ENCODE measurements at places on chromosomes 6 and 20.
A peak's percentile ranks its signal among the peaks of the same experiment; 100 is the strongest.

DNA sequence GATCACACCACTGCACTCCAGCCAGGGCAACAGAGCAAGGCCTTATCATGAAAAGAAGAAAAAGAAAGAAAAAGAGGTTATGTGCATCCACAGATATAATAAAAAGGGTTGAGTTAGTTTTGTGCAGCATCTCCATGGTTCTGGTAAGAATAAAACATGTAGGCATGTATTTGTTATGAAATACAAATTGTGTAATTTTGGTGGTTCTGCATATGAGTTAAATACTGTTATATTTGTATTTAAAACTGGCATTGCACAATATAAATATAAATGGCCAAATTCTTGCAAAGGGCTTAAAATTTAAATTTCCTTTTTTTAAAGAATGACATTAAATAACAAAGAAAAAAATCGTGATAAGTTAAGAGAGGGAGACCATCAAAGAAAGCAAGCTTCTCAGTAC lies 159.1 kb upstream of the PREP start:
- DNase-seq = no peak

DNA sequence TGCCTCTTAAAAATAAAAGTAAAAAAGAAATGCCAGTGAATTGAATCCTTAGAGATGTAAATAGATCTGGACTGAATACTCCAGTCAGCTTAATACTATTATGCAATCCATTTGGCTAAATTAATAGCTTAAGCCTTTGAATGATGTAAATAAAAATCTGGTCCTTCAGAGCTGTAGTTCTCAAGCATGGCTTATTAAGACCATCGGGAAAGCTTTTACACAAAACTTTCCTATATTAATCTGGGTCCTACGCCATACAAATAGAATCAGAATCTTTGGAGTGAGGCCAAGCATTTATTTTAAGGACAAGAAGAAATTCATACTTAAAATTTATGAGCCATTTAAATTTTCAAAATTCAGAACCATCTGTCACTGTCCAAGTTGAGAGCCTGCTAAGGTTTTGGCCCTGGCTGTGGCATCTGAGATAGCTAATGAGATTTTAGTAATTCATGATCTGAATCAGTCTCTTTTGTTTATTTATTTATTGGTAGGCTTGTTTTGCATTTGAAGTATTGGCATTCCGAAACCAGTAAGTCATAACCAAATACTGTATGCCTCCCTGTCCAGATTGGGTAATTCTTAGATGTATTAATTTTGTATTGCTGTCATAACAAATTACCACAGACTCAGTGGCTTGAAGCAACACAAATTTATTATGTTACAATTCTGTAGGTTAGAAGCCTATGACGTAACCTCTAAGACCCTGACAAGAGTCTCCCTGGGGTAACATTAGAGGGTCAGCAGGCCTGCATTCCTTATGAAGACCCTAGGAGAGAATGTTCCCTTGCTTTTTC lies 228.1 kb upstream of the RAB32 start:
- no peak for DNase-seq

DNA sequence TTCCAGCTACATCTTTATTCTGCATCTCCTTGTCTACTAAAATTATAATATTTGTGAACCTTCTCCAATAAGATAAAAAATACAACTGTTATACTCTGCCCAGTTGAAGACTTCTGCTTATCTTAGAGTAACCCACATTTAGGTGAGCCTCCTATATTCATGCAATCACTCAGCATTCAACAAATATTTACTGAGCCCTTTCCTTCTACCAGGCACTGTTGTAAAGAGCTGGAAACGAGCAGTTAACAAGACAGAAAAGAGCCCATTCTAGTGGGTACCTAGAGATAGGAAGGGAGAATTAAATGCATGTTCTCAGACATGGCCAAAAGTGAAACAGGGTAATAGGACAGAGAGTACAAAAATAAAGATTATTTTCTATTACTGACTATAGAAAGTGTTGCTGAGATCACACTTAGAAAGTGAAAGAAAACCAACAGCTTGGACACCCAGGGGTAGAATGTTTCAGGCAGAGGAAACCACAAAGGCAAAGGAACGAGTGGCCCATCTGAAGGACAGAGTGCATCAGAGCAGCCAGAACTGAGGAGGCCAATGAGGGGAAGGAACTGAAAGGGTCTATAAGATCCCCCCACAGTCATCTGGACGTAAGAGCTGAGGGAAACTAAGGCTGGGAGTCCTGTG lies 50.8 kb upstream of the SMLR1 start:
- DNase-seq = no peak

DNA sequence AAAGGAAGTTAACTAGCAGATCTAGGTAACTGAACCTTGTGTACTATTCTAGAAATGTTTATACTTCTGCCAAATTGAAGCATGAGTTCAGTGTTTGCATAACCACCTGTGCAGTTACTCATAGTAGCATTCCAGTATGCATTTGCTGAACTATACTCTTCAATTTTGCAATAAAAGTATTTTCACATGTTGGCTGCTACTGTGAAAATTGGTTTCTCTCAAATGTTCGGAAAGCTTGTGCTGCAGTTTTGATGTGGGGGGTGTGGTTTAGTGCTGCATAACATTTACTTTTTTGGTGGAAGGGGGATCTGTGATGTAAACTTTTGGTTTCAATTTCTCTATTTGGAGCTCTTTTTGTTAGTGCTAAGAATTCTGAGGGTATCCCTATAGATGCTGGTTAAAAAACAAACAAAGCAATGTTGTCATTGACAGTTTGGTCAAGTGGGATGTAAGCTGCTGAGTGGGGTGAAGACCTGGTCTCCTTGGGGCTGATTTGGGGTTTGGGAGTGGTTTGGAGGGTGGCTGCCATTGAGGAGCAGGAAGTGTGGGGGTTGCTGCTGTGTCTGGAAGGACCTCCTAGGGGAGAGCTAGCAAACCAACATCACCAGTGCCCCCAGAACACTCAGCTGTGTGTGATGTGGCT lies 87.8 kb downstream of the CARMIL1 start:
- no peak for DNase-seq

DNA sequence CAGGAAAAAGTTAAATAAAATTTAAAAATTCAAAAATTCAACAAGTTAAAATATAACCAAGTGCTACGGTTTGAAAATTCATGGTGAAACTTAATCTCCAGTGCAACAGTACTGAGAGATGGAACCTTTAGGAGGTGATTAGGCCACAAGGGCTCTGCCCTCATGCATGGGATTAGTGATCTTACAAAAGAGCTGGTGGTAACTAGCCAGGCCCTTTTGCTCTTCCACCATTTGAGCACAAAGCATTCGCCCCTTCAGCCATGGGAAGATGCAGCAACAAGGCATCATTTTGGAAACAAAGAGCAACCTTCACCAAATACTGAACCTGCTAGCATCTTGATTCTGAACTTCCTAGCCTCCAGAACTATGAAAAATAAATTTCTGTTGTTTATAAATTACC lies 80.9 kb downstream of the RNGTT start:
- no peak for DNase-seq

GRCh38 chr6:157455731-157456523 lies 74.9 kb downstream of the ZDHHC14 start:
- no peak for DNase-seq

DNA sequence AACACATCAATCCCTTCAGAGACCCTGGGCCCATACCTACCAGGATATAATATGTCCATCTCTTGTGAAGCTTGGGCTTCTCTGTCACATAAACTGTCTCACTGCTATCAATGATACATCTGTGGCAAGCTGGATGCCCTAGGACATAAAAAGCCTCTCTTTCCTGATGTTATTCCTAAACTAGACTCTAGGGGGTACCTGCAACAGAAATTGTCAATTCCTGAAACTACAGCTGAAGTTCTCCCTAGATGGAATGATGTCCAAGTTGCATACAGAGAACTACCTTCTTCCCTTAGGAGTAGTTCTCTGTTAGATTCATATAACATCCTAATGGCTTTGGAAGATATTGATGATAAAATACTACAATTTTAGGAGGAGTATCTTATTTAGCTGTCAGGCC lies 35.8 kb downstream of the TBX18 start:
- no peak for DNase-seq

DNA sequence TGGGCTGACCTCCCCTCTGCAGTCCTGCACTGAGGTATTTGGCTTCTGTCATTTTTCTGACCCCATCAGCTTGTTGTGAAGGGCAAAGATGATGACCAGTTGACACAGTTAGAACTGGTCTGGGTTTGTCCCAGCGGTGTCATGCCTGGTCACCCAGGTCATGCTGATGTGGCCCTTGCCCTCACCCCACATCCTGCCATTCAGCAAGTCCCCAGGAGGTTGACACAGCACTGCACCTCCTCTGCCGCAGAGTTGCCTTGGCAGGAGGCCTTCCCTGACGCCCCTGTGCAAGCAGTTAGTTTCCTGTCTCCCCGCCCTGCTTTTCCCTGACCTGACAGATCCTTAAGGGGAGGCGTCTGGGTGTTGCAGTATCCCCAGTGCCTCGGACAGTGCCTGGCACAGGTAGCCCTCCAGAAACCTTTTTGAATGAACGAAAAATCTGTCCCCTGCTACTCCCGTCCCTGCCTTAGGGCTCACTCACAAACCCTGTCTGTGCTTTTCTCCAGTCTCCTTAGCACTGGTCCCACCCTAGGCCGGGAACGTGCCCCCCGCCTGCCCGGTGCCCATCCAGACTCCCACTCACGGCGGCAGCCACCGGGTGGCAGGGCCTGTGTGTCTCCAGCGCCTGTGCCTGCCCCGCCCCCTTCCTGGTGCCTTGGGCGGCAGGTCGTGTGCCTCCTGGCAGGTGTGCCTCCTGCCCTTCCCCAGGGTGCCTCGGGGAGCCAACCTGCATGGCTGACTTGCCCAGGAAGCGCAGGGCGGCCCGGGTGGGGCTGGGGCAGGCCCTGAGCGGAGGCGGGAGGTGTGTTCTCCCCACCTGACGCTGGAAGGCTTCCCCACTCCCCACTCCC lies 146.3 kb upstream of the RNF24 start:
- DNase-seq = no peak

GRCh38 chr20:47191074-47191673 lies 165.3 kb downstream of the ZMYND8 start:
- no peak for DNase-seq

DNA sequence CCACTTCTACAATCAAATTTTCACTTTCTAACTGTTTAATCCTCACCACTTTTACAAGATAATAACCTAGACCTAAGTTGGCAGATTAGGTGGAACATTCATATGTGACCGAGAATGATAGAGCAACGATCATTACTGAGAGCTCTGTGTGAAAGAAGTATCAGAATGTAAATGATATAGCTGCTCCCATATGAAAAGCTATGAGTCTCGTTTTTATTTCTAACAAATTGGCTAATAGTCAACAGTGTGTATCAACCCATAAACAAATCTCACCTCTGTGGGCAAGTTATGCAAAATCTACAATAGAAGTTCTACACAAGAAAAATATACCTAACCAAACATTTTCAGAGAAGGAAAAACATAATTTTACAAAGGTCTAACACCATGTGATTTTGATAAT lies 3.7 kb downstream of the LGSN start:
- DNase-seq = no peak

DNA sequence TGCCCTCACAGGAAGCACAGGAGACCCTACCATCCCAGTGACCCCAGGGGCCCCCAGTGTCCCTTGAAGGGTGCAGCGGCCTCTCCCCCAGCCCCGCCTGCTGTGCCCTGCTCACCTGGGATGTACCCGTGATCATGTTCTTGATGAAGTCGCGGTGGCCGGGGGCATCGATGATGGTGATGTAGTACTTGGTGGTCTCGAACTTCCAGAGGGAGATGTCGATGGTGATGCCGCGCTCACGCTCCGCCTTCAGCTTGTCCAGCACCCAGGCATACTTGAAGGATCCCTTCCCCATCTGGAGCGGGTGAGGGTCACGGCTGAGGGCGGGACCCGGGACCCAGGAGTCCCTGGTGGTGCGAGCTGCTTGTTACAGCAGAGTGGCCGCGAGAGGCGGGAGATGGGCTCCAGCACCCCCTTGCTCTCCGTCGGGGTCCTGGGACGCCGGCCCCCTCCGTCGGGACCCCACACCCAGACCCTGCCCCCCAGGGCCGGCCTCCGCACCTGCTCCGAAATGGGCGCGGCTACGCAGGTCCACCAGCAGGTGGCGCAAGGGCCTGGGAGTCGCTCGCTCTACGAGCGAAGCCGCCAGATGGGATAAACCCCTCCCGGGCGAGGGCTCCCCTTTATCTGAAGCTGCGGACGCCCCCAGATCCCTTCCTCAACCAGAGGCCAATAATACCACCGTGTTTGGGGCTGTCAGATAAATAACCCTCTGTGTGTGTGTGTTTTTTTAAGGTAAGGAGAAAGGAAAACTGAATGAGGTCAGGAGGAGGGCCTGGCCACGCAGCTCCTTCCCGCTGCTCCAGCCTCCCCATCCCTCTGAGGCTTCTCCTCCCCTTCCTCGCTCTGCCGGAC lies 2.9 kb downstream of the EEF1A2 start:
- peak; percentile 69 for DNase-seq

DNA sequence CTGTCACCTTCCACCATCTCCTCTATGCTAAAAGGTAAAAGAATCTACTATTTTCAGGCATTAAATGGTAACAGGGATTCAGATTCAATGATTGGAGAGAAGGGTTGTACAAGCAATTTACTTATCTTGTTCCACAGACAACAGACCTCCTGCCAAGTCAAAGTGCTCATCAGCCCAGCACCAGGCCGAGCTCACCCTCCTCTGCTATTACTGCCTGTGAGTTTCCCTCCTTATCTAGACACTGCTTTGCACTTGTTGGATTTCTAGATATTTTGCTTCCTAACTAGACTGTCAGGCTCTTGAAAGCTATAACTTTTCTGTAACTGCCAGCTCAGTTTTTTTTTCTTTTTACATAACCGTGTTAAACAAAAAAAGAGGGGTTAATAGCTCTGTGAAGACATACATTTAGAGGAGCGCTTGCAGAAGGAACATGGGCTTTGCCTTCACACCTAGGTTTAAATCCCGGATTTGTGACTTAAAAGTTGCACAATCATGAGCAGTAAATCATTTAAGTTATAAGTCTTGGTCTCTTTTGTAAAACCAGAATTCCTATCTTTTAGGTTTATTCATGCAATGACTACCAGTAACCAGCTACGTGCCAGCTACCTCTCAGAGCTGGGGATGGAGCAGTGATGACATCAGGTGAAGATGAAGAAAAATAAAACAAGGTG lies 1.1 kb upstream of the FAM162B start:
- DNase-seq = no peak

DNA sequence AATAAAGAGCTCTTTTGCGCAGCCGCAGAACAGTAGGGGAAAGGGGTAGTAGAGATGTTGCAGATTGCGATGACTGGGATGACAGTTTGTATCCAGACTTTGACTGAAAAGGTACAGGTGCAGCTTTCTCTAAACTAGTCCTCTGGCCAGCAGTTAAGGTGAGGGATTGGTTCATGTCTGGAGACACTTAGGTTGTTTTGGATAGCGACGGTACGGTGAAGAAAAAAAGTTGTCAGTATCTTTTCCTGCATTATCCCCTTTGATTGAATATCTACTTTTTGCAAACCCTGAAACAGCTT lies 537 bp downstream of the PRR3 start:
- DNase-seq = peak; percentile 35

GRCh38 chr6:3318821-3319540 lies 60.2 kb downstream of the PSMG4 start:
- no peak for DNase-seq

- DNase-seq = no peak
Measured at GRCh38 chr6:108868647-108869046, 20.4 kb downstream of the ARMC2 start.

GRCh38 chr20:362271-363254 lies 15.7 kb downstream of the NRSN2 start:
- no peak for DNase-seq

- no peak for DNase-seq
Measured at GRCh38 chr6:106975738-106976064, 1.2 kb upstream of the CD24 start.

- no peak for DNase-seq
Measured at GRCh38 chr6:158445426-158446085, 114.3 kb upstream of the TMEM181 start.

- DNase-seq = no peak
Measured at GRCh38 chr6:17417817-17418216, 24.4 kb downstream of the CAP2 start.

GRCh38 chr6:135004399-135004798 lies 50.2 kb downstream of the HBS1L start:
- DNase-seq = no peak

Measured in stimulated activated CD8-positive, alpha-beta memory T cell treated with anti-CD3 and anti-CD28 coated beads, Interleukin-7, amount 100 ng/mL, for 1 hour (primary cell).